ENCODE measurements at places on chromosomes 2 and 18.

DNA sequence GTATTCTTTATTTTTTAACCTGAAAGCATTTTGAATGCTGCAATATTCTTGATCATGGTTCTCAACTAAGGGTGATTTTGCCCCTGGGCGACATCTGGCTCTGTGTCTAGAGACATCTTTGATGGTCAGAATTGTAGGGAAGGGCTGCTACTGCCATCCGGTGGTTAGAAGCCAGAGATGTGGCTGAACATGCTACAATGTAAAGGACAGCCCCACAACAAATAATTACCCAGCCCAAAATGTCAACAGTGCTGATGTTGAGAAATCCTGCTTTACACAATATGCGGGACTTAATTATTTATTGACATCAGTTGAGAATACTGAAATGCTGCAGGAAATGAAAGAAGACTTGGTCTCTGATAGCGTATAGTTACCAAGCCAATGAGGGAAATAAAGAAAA, 37.5 kb upstream of the SERPINB2 start:
- DNase-seq = no peak

- DNase-seq = no peak
Measured at GRCh38 chr2:113915082-113915819, 25.4 kb downstream of the ACTR3 start.

DNA sequence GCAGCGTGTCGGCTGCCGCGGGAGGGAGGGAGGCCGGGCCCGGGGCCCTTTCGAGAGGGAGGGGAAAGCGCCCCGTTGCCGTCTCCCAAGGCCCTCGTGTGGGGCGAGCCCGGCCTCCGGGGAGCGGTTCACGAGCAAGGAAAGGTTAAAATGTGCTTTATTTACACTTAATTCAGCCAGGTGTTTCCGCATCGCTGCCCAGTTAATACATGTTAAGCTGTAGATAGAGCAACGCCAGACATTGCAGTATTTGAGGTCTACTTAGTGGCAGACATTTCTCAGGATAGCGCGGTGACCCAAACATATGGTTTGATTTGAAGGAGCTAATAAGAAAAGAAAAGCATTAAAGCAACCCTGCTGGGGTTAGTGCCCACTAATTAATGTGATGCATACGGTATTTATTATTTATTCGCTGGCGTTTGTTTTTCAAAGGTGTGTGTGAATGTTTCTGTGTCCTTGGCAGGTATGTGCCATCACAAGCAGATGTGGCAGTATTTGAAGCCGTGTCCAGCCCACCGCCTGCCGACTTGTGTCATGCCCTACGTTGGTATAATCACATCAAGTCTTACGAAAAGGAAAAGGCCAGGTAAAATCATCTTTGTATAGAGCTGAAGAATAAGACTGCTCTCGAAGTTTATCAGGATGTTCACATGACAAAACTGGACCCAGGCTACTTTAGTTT, 571 bp downstream of the EEF1B2 start:
- peak; percentile 6 for DNase-seq

GRCh38 chr18:50545936-50546335, 14.0 kb upstream of the MAPK4 start:
- DNase-seq = no peak

- DNase-seq = no peak
Measured at GRCh38 chr2:79817288-79817687, 304.4 kb downstream of the CTNNA2 start.

DNA sequence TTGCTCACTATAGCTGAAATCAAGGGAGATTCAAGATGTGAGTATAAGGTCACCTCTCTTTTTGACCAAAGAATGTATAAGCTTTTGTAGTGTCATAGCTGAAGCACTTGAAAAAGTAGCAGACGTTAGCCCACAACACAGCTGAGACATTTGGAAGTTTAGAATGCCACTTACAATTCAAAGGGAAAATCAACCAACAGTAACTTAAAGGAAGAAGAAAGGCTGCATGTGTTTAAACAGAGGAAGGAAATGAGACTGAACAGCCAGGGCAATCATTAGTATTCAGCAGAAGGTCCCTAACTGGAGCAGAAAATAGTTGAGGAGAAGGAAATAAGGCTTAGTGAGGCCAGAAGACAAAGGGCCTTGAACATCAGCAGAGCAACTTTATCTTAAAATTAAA, 23.5 kb upstream of the SCG2 start:
- no peak for DNase-seq

GRCh38 chr2:39780825-39781600, 2.0 kb upstream of the THUMPD2 start:
- DNase-seq = no peak

GRCh38 chr2:182055993-182056392, 70.3 kb downstream of the PPP1R1C start:
- no peak for DNase-seq

GRCh38 chr18:65544701-65545100, 206.1 kb upstream of the CDH7 start:
- no peak for DNase-seq

- no peak for DNase-seq
Measured at GRCh38 chr2:116988303-116988702, 826.2 kb upstream of the DDX18 start.

DNA sequence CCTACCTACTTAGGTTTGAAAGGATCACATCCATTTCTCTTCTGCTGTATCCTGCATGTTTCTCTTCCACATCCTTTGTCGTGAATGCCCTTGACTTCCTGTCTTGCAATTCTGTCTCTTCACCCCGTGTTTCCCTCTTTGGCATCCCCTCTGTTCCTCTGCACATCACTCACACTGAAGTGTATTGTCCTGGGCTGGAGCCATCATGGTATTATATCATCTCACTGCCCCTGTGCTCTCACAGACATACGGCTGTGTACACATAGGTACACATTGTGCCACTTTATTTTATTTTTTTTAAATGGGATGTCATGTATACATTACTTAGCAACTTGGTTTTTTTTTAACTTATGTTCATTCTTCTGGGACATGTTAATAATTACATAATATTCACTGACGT, 291.6 kb downstream of the ALPK2 start:
- DNase-seq = no peak

GRCh38 chr18:21194871-21195771, 46.9 kb upstream of the GREB1L start:
- no peak for DNase-seq

DNA sequence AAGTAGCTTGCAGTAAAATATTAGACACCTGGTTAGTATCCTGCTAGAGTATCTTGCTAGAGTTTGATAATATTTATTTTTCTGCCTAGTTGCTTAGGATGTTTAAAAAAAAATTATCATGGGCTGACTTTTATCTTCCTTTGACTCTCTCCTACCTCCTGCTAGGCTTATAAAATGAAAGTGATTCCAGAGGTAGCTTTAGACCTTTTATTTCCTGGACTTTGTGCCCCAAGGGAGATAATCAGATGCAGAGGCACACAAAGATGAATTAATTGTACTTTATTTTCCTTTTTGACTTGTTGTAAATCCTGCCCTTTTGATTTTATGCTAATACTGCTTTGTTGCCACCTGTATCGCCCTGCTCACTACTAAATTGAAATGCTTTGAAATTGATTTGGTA, 130.7 kb downstream of the WDSUB1 start:
- no peak for DNase-seq

DNA sequence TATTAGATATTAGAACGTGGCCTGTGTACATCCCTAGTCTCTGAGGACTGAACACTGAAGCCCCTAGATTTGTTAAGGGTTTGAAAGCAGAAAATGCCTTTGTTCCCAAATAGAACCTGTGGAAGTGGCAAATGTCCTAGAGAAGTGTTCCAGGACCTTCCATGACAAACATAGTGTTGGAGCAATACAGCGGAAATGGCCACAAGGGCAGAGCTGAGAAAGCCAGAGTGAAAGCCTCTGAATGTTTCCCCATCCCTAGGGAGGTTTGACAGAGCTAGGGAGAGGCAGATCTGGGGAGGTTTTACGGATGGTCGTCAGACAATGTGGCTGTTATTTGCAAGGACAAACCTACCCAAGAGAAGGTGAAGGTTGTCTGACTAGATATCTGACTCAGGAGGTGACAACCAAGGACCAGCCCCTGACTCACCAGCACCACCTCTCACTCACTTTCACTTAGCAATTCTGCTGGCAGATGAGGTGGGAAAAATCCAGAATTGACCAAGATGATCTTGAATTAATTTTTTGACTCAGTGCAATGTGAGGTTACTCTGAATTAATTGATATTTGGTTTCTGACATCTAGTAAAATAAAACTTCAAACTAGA, 24.1 kb downstream of the RBM43 start:
- DNase-seq = peak; percentile 9

GRCh38 chr2:120809609-120810440, 74.2 kb downstream of the GLI2 start:
- no peak for DNase-seq

DNA sequence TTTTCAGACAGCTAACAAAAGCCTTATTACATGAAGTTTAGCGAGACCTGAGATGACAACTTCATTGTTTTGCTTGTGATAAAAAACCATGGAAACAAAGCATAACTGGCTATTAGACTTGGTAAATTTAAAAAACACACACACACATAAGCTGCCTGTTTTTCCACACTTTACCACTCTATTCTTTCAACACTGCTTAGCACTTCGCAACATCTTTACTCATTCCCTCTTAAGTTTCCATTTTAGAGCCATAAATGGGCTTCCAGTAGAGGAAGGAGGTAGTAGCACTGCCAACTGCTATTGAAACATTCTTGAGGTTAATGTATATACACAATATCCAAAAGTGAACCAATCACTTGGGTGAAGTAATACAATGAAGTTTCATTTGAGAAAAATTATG, 54.1 kb downstream of the BAZ2B start:
- no peak for DNase-seq

- no peak for DNase-seq
Measured at GRCh38 chr2:85920810-85921545, 32.2 kb upstream of the ST3GAL5 start.

- peak; percentile 75 for DNase-seq
Measured at GRCh38 chr18:13823707-13824395, at the start of gene MC5R. MC5R (plus strand) TSS chr18:13824149; CDS start chr18:13825766, 1,617 bp downstream.

- DNase-seq = no peak
Measured at GRCh38 chr2:144648837-144649465, 129.0 kb upstream of the ZEB2 start.

- DNase-seq = no peak
Measured at GRCh38 chr2:12552092-12552491, 164.6 kb upstream of the TRIB2 start.

DNA sequence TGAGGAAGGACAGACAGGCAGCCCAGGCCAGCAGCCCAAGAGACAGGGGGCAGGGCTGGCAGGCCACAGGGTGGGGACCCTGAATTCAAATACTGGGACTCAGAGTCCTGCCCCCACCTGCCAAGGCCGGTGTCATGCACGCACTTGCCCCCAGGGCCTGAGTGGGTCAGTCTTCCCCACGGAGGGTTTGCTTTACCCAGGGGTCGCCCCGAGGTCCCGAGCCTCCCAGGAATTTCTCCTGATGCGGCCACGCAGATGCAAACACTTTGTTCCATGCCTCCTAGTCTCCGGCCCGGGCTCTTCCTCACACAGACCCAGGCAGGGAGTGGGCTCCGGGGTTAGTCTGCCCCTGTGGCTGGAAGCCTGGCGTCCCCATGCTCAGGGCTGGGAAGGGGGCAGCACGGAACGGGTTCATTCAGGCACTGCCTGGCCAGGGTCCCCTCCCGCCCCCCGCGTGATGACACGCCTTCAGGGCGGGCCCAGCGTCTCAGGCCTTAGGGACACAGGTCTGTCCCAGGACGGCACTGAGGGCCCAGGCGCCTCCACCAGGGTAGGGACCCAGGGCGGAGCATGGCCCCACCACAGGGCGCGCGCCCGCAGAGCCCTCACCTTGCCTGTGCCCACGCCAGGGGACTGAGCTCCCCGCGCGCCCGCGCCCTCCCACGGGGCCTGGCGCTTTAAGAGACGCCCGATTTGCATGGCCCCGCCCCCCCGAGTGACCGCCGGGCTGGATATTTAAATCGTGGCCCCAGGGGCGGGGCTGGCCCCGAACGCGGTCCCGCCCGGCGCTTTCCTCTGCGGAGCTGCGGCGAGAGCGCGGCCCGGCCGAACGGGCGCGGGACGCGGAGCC, at the start of gene SNED1:
Gene SNED1 (plus strand): TSS at position 763 of the 850 bp plus-strand sequence. CDS start 220 bp downstream, outside the sequence.
- peak; percentile 53 for DNase-seq

GRCh38 chr2:178230396-178230795, 36.1 kb downstream of the OSBPL6 start:
- no peak for DNase-seq

GRCh38 chr2:13666582-13667414, 950.1 kb downstream of the TRIB2 start:
- DNase-seq = no peak

- DNase-seq = no peak
Measured at GRCh38 chr18:44180683-44181082, 500.0 kb upstream of the SETBP1 start.

Measured in activated naive CD4-positive, alpha-beta T cell treated with Interleukin-2 at 50 U/mL for 16 hours (primary cell).